ENCODE measurements at places on chromosomes 6 and 20.

DNA sequence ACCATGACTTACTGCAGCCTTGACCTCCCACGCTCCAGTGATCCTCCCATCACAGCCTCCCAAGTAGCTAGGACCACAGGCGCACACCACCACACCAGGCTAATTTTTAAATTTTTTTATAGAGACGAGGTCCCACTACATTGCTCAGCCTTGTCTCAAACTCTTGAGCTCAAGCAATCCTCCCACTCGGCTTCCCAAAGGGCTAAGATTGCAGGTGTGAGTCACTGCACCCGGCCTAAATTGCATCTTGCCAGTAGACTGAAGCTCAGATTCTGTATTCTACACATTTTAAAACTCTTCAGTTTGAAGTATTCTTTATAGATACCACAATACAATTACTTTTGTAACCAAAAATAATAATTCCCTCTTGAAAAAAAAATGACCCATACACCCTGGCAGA is 11.4 kb downstream of the NUDT3 start:
- DNase-seq = no peak

GRCh38 chr6:116616737-116617053 is 416 bp downstream of the RSPH4A start:
- no peak for DNase-seq

DNA sequence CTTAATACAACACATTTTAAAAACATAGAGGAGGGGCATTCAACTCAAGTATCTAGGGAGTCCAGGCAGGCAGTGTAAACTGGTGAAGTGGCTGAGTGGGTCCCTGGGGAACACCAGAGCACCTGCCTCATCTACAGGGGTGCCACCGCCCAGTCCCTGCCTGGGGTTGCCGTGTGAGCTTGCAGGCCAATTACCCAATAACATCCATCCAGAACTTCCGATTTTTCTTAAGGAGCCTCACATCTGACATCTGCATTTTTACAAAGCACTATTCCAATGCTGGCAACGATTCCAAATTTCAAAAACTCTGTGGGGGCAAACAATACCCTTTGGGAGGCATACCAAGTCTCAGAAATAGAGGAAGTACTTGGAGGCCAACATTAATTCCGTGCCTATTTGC is 288.4 kb upstream of the TSHZ2 start:
- DNase-seq = no peak

DNA sequence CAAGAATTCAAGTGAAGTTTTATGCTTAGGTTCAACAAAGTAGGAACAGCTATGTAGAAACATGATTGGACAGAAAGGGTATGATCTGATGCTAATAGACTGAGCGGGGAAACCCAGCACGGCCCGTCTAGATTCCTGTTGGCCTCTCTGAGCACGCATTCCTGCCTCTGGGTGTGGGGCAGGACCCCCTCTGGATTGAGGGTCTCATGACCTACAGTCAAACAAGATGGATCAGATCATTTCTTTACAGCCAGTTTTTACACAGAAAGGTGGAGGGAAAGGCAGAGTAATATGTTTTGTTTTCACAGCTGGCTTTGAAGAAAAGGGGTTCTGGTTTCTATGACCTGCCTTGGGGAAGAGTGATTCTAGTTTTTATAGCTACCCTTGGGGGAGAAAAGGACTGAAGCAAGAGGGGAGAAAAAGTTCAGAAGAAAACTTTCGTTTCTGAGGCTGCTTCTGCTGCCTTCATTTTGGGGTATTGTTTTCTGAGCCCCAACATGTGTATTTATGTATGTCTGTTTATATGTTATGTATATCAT is 99.6 kb upstream of the SLC22A16 start:
- DNase-seq = no peak

GRCh38 chr20:5078399-5078958 is 41.3 kb downstream of the PCNA start:
- DNase-seq = peak; percentile 77

- DNase-seq = no peak
Measured at GRCh38 chr6:24257282-24257681, 100.6 kb downstream of the DCDC2 start.

- DNase-seq = no peak
Measured at GRCh38 chr6:153083869-153084268, 47.2 kb downstream of the RGS17 start.

DNA sequence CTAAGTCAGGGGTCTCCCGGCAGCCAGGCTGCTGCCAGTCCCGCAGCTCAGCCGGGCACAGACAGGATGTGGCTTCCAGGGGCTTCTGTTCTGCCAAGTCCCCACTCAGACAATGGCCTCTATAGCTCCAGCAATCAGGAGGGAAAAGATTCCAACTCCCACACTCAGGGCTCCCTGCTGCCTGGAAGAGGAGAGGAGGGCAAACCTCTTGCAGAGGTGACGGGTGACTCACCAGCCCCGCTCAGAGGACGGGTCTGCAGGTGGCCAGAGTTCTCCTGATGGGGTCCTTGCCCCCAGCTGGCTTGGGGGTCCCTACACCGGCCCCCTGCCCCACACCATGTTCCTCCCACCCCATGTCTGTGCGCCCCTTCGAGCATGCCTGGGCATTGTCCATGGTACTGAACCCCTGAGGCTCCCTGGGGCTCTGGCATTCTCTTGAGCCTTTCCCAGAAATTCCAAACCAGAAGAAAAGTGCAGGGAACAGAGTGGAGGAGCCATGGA is 32.6 kb downstream of the NTSR1 start:
- DNase-seq = no peak

GRCh38 chr20:38726804-38727606 is 2.7 kb downstream of the SLC32A1 start:
- peak; percentile 78 for DNase-seq

GRCh38 chr20:33783818-33784217 is 27.3 kb upstream of the CHMP4B start:
- no peak for DNase-seq

DNA sequence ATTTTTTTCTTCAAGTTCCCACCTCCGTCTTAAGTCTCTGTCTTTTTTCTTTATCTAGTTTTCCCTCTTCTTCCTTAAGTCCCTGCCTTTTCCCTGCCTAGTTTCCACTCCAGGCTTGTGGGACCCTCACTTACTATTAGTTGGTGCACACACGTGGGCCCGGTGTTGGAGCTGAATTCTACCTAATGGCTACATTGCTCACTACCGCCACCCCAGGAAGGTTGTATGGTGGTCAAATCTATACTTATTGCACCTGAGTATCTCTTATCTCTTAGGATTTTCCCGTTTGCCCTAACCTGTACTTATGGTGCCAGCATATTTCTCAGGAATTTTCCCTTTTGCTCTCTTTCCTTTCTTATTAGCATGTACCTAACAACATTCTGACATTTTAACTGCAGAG is 692.8 kb downstream of the EPM2A start:
- DNase-seq = no peak

GRCh38 chr20:61704661-61705060 is 361.0 kb downstream of the TAF4 start:
- no peak for DNase-seq

- DNase-seq = no peak
Measured at GRCh38 chr6:119187596-119187995, 109.1 kb upstream of the FAM184A start.
